ENCODE measurements at places on chromosomes 6 and 20.

DNA sequence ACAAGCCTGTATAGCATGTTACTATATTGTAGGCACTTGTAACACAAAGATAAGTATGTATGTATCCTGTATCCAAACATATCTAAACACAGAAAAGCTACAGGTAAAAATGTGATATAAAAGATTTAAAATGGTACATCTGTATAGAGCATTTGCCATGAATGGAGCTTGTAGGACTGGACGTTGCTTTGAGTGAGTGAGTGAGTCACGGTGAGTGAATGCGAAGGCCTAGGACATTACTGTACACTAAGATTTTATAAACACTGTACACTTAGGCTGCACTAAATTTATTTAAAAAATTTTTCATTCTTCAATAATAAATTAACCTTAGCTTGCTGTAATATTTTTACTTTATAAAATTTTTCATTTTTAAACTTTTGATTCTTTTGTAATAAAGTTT is 136.9 kb downstream of the NKAIN2 start:
- DNase-seq, result no peak

DNA sequence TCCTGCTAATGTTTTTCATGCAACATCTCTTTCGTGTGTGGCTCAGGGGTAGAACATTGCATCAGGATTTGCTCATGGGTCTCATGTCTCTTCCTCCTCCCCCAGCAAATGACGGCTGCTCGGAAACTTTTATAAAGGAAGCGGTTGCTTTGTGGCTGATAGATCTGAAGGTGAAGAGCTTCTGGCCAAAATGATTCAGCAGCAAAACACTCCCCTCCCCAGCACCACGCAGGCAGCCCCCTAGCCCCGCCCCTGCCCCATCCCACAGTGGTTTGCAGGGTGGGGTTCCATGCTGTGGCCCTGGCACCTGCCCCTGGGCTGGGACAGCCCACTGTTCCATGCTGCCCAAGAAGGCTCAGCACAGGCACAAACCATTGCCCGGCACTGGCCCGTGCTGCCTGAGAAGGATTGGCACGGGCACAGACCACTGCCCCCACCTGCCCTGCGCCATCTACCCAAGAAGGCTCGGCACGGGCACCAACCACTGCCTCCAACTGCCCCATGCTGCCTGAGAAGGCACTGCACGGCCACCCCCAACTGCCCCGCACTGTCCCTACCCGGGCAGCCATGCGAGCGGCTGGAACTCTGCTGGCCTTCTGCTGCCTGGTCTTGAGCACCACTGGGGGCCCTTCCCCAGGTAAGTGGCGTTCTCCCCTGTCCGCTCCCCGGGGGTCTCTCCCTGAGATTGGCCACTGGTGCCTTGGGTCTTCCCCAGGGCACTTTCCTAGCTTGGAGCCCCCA is at the start of gene CST7:
Gene CST7, plus strand, starts transcription at position 331 of the 741 bp plus-strand sequence. Its CDS starts 237 bp downstream, at position 568.
- DNase-seq, result no peak

GRCh38 chr6:54861905-54862616 is 15.5 kb downstream of the FAM83B start:
- DNase-seq, result no peak

DNA sequence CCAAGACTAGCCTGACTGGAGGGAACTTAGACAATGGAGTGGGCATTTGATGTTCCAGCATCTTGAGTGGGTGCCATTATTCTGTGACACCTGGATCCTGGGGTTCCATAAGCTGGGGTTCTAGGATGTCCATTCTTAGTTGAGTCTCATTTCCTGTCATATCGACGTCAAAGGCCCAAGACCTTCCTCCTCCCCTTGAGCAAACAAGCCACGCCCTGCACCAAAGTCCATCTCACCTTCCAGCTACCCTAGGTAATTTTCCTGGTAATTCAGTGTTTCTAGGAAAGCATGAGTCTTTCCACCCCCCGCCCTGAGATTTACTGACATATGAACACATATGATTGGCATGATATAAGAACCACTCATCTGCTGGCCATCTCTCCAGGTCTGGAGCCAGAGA is at the start of gene TRIM40:
Gene TRIM40, plus strand, starts transcription at position 384 of the 400 bp plus-strand sequence. CDS start 897 bp downstream, outside the sequence.
- no peak for DNase-seq

DNA sequence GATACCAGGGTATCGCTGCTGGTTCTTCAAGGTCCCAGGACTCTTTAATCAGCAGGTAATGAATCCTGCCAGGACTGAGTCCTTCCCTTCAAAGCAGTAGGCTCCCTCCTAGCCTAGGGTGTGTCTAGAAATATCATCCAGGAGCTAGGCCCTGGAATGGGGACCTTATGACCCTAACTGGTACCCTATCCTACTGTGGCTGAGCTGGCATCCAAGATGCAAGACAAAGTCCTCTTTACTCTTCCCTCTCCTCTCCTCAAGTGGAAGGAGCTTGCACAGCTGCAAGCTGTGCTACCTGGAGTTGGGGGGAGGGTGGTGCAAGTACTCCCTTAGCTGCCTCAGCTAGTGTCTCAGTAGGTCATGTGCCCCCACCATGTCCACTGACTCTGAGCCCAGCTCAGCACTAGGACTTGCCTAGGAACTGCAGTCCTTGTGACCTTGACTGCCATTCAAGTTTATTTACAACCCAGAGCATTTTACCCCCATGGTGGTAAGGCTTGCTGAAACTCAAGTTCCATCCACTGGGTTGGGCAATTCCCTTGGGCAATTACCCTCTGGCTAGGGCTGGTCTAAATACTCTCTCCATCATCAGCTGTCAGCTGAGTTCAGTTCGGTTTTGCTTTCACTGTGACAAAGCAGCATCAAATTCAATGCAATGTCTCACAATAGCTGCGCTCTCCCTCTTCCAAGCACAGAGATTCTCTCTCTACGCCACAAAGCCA is 48.4 kb upstream of the TOP1 start:
- no peak for DNase-seq

DNA sequence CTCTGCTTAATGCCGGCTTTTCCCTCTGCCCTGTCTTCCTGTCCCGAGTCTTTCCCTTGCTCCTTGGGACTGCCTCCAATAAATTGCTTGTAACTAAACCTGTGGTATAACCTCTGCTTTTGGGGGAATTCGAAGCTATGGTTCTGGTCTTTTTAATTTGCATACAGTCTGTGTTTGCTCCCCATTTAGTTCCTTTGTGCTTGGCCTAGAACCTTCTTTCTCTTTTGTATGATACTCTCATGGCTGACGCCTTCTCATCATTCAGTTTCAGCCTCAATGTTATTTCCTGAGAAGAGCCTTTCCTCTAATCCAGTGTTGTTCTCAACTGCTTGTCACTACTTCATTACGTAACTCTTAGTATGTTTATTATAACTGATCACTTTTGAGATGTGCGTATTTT is 248.0 kb downstream of the PHF3 start:
- no peak for DNase-seq

- DNase-seq, result peak; percentile 40
These were observed 50.8 kb upstream of the MLN start for GRCh38 chr6:33854572-33855030.

DNA sequence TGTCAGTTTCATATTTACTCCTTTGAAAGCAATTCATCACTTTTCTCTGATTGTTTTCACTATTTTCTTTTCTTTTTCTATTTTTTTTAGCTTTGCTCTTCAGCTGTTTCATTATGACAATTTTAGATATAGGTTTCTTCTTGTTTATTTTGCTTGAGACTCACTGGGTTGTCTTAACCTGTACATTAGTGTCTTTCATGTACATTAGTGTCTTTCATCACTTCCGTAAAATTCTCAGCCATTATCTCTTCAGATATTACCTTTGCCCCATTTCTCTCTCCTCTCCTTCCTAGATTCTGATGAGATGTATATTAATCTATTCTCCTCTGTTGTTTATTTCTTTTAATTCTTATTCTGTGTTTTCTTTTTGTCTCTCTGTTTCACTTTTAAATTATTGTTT is 14.5 kb upstream of the TBPL1 start:
- no peak for DNase-seq

DNA sequence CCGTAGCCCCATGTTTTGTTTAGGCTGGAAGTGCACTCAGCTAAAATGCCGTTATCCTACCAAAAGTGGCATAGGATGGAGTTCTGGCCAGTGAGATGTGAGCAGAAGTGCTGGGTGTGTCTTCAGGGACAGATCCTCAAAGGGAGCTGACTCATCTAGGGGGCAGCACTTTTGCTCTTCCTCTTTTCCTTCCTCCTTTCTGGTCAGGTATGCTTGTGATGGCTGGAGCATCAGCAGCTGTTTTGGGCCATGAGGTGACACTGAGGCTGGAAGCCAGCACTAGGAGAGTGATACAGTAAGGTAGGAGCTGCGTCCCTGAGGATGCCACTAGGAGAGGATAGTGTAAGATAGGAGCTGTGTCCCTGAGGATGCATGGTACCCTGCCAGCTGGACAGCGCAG is 4.6 kb upstream of the OSBPL2 start:
- no peak for DNase-seq

- no peak for DNase-seq
These were observed 64.6 kb upstream of the ELOVL5 start for GRCh38 chr6:53413326-53413725.

GRCh38 chr6:128053109-128053508 is 152.3 kb upstream of the THEMIS start:
- no peak for DNase-seq

DNA sequence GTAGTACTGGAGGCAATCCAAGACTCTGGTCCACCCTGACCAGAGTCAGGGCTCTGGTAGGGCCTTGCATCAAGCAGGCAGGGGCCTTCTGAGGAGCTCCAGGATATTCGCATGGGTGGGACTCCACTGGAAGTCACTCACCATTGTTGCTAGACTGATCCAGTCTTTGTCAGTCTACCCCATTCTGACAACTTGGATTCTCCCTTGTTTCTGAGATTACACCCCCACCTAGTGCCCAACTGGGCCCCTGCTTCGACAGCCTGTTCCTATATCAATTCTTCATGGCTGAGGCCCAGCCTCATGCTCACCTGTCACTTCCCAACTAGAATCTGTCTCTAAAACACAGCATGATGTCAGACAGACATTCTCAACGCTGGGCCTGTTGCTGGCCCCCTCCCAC is 5.2 kb downstream of the SLC35D3 start:
- peak; percentile 24 for DNase-seq

All from ACHN (cell line).